ENCODE measurements at places on chromosomes 6 and 20.

- DNase-seq: no peak
Observed at GRCh38 chr20:42270539-42270938, 652.4 kb upstream of the CHD6 start.

GRCh38 chr6:121917263-121917829, 481.9 kb downstream of the GJA1 start:
- DNase-seq: no peak

- DNase-seq: no peak
Observed at GRCh38 chr6:121592261-121592935, 157.0 kb downstream of the GJA1 start.

DNA sequence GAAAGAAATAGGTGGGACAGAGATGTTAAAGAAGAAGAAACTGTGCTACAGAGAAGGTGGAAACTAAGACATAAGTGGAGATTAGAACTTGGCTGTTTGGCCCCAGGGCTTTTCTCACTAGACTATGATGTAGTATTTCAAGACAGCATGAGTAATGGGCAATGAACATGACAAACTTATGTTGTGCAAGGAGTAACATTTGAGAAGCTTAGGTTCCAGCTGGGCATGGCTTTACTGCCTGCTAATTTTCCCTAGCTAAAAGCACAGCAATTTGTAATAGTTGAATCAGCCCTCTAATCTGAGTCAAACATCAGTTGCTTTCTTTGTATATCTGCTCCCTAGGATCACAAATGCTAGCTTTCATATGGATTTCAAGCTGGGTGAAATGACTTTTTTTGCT, 294.3 kb upstream of the BMP2 start:
- no peak for DNase-seq

- no peak for DNase-seq
Observed at GRCh38 chr6:44052419-44053023, 74.7 kb downstream of the MRPL14 start.

DNA sequence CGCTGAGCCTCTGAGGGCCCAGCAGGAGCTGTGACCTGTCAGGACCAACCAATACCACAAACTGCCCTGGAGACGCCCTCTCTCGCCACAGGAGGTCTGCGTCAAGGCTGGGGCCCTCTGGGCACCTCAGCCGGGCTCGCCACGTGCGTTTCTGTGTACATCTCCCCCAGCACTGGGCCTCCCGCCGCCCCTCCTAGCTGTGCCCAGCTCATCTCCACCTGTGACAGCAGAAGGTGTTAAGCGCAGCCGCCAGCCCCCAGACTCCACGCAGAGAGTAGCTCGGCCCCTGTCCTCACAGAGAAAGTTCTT, 91.4 kb downstream of the TAF4 start:
- no peak for DNase-seq

DNA sequence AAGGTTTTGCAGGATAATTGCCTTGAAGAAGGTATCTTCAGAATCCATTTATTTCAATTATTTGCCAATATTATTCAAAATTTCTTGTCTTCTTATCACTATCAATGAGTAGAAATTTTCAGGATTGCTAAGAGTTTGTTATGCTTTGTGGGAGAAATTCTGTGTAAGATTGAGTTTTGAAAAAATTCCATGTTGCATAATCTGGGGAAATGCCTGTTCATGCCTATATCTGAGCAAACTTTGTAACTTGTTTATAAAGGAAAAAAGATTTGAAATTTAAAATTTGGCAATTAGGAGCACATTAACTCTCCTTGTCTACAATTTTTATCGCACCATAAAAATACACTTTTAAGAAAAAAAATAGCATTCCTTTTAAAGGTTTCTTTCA, 39.8 kb upstream of the EDN1 start:
- DNase-seq: no peak

DNA sequence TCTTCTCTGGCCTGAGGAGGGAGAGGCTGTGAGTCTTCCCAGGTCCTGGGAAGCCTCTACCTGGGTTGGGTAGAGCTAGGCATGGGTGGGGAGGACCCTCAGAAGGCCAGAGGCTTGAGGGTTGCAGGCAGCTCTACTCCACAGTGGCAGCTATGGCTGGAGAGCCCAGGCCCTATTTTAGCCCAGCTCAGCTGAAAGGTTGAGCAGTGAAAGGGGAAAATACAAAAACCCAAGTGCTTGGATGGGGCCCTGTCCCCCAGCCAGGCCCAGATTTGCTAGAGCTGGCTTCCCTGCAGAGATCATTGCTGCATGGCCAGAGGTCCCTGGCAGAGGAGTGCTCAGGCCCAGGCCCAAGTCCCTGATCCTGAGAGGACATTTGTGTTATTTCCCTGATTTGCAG, 45.7 kb downstream of the SUN5 start:
- DNase-seq: no peak

GRCh38 chr20:11304795-11305194, 612.9 kb upstream of the BTBD3 start:
- no peak for DNase-seq

GRCh38 chr6:35710241-35710847, 21.6 kb upstream of the FKBP5 start:
- no peak for DNase-seq

DNA sequence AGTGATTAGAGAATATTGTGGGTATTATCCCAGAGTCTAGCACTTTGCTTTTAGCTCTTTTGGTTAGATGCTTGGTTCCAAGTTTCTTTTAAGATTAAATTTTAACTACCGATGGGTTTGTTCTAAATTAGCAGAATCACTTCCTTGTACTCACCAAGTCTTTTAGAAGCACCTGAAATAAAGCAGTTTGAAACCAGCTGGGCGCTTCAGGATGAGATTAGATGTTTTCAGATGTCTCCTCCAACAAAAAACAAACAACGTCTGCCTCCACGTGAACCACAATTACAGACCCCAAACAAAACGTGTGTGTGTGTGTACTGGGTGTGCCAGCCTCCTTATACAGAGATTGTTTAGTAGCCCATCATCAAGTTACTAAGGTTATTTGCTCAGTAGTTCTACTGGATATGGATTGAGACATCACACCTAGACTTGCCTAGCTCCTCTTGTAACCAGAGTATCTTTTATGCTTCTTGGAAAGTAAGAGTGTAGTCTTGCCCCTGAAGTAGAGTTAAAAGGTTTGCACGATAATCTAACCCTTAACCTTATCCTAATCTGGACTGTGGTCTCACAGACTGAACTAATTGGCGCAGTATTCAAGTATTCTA, 2.3 kb downstream of the DSTN start:
- DNase-seq: no peak

- DNase-seq: no peak
Observed at GRCh38 chr6:26172608-26172968, 85.4 kb downstream of the HFE start.

DNA sequence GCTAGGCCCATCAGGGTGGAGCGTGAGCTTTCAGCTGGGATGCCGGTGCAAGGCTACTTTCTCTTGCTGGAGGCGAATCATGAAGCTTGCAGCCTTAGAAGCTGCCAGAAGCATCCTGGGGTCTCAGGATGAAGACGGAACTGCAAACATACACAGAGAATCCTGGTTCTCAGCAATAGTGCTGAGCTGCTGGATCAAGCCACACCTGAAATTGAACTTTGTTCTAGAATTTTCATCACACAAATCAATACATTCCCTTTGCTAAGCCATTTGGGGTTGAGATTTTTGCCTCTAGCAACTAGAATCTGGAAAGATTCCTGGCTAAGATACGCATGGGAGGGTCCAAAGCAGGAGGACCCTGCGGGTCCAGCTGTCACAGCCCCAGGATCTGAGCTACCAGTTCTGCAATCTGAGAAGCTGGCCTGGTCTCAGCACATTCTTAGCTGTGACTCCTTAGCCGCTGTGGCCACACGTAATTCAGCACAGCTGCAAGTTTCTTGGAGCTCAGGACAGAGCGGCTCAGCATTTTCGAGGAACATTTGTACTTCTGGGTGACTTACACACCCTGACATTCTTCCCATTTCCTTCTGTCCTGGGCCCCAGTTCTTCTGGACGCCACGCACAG, 6.6 kb upstream of the ARFGAP1 start:
- DNase-seq: no peak

DNA sequence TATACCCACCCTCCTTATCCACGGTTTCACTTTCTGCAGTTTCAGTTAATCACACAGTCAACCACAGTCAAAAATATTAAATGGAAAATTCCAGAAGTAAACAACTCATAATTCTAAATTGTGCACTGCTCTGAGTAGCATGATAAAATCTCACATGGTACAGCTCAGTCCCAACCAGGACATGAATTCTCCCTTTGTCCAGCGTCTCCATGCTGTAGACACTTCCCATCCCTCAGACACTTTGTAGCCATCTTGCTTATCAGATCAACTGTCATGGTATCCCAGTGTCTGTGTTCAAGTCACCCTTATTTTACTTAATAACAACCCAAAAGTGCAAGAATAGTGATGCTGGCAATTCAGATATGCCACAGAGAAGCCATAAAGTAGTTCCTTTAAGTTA, 94.7 kb downstream of the PDE10A start:
- no peak for DNase-seq

GRCh38 chr6:99434702-99435530, 9.8 kb upstream of the PNISR start:
- no peak for DNase-seq

- DNase-seq: no peak
Observed at GRCh38 chr6:139743664-139744437, 369.4 kb upstream of the CITED2 start.

- DNase-seq: no peak
Observed at GRCh38 chr6:125746731-125747588, 2.5 kb upstream of the HEY2 start.

GRCh38 chr6:158596861-158597260, 37.0 kb downstream of the TMEM181 start:
- DNase-seq: no peak

DNA sequence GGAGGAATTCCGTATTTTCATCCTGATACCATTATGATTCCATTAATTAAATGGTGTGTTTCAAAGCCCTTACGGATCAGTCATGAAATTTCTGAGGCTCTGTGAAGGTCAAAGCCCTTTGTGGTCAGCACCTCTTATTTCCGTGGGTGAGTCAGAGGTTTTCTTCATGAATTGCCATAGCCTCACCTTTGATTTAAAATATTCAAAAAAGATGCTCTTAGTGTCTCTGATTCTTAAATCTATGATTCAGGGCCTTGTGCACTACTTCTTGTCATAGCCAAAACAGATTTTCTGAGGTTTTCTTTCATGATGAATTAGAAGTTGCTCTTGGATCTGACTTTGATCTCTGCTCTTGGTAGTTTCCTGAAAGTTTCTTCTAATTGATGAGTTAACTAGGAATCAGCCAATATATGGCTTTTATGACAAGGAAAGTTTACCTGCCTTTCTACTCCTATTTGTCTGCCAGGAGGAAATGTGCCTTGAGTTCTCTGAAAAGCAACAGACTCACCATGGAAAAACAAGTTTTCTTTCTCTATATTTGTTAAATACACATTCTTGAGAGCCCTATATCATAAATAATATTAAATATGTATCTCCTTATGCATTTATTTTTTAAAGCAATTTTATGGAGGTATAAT, 613.0 kb downstream of the UTRN start:
- no peak for DNase-seq

- no peak for DNase-seq
Observed at GRCh38 chr6:18330548-18331081, 56.5 kb upstream of the RNF144B start.

DNA sequence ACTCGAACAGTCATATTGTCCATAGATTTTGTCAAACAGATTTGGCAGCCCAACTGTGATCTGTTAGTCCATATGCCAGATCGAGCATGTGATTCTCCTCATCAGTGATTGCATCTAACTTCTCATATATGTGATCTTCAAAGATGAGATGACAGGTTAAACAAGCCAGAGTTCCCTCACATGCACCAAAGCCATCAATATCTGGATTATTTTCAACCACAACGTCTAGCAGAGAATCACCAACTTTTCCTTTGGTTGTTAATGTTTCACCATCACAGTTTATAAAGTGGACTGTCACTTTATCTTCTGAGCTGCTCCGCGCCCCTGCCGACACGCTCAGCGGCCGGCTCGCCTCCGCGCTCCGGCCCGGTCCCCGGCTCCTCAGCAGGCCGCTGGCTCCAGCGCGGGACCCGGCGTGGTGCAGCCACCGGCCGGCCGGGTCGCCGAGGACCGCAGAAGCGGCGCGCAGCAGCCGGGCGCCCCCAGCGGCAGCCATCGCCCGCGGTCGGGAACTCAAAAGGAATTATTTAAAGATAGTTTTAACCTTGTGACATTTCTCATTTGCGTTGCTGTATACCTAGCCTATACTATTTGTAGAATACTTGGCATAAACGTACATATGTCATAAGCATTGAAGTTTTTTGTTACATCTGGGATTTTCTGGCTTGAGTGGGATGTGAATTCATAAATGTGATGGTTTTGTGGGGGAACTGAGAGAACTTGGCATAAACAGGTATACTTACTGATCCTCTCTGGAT, 40.1 kb upstream of the DYNLRB1 start:
- DNase-seq: no peak
